Natural killer cell (primary cell): ENCODE measurements at places on chromosomes 7 and 10.

- DNase-seq: no peak
These were observed 880 bp downstream of the HOXA5 start for GRCh38 chr7:27142580-27143022.

DNA sequence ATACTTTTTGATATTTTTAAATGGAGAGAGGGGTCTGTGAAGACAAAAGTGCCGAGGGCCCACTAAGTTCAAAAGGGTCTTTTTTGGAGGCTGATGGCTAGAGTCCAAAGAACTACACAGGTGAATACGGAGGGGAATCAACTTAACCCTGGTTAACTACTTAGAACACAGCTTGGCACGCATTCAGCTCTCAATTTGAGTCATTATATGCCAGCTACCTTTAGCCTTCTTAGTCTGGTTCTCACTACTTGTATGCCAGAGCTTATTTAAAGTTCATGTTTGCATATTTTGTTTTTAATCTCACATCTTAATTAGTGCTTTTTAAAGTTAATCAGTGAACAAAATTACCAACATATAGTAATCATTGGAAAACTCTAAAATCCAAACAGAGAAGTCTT, 80.8 kb downstream of the VWDE start:
- DNase-seq: no peak

GRCh38 chr10:110803830-110804338, 67.8 kb upstream of the PDCD4 start:
- DNase-seq: peak; percentile 31

- DNase-seq: no peak
These were observed 373.3 kb upstream of the PRKCQ start for GRCh38 chr10:6953271-6953801.

DNA sequence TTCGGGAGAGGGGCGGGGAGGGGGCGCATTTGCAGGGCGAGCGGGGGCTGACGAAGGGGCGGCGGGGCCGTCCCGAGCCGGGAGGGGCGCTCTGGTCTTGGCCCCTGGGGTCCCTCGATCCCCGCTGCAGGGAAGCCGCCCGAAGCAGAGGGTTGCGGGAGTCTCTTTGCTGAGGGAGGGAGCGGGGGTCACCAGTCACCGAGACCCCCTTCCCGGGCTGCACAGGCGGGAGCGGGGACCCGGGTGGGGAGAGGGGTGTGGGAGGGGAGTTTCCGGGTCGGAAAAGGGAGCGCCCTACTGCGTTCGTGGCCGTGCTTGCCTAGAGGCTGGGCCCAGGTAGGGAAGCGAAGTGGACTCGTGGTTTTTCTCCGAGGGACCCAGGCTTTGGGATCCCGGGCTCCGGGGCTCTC, 422 bp downstream of the AP1S1 start:
- DNase-seq: peak; percentile 39

DNA sequence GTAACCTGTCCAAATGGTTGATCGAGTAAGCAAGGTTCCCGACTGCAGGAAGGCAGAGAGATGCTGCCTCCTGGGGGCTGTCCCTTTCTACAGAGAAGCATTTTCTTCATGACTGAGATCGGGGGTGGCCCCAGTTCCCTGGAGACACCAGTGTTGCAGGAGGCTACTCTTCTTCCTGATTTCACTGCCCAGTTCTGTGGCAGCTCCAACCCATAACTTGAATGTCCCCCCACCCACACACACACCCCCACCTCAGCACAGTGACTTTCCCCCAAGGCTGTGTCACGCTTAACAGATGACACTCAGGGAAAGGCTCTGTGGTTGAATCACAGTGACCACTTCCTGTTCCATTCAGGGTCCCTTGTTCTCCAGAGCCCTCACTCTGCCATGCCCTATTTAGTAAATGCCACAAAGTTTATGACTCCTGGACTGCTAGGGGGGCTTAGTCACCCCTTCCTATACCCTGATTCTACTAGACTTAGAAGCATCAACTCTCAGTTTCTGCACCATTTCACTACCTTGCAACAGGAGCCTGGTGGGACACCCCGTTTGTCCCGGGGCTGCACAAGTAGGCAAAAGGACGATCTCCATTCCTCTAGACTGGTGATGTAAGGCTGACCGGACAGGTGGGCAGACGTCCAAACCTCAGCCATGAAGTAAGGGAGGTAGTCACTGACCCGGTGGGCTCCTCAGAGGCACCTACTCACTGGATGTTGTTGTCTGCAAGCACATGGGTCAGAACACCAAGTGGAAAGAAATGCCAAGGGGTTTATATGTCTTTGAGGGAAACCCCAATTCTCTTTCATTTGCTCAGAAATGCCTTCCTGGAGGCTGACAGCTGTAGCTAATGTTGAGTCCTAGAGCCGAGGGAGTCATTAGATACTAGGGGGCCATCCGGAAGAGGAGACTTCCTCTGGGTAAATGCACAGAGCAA, 31.3 kb upstream of the SMC3 start:
- peak; percentile 30 for DNase-seq

DNA sequence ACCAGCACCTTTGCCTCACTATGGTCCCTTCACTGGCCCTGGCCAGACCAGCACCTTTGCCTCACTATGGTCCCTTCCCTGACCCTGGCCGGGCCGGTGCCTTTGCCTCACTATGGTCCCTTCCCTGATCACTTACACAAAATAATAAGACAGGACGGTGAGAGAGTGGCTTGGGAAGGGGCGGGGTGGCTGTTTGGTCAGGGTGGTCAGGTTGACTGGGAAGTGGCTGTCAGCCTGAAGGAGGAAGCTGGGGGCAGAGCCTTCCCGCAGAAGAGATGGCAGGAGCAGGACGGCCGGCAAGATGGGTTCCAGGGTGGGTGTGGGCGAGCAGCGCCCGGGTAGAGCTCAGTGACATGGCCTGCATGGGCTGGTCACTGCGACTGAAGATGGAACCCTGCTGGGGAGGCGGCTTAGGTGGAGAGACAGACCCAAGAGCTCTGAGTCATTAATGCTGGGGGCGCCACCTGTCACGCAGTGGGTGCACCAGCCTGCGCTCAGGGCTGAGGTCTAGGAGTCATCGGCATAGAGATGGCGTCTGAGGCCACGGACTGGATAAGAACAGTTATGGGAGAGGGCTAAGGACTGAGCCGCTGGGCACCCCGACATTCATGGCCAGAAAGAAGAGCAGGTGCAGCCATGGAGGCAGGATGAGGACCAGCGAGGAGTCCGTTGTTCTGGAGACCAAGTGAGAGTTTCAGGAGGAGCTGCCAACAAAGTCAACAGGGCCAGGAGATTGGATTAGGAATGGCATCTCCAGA, 91.8 kb downstream of the CHST15 start:
- DNase-seq: no peak

DNA sequence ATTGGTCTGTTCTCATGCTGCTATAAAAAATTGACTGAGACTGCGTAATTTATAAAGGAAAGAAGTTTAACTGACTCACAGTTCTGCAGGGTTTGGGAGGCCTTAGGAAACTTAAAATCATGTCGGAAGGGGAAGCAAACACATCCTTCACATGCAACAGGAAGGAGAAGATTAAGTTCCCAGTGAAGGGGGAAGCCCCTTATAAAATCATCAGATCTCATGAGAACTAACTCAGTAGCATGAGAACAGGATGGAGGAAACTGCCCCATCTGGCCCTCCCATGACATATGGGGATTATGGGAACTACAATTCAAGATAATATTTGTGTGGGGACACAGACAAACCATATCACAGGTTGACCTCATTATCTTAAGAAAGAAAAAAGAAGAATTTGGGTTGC, 134.5 kb downstream of the PPP1R3A start:
- DNase-seq: no peak

GRCh38 chr10:67976292-67977245, 92.1 kb downstream of the SIRT1 start:
- no peak for DNase-seq

DNA sequence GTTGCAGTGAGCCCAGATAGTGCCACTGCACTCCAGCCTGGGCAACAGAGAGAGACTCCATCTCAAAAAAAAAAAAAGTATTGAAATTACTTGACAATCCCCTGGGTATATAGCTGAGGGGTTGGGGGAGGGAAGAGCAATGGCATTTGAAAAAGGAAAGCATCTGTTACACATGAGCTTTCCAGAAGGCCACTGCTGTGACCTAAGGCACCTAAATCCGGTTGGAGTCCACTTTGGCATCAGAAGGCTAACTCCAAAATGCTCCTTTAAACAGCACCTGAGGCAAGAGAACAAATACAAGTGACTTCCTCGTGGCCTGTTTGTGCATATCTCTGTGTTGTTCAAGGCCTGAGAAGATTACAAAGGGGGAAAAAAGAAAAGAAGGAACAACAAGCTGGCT, 74.8 kb upstream of the PALS2 start:
- DNase-seq: no peak

GRCh38 chr10:42646687-42647640, 8.6 kb upstream of the ZNF33B start:
- DNase-seq: no peak

DNA sequence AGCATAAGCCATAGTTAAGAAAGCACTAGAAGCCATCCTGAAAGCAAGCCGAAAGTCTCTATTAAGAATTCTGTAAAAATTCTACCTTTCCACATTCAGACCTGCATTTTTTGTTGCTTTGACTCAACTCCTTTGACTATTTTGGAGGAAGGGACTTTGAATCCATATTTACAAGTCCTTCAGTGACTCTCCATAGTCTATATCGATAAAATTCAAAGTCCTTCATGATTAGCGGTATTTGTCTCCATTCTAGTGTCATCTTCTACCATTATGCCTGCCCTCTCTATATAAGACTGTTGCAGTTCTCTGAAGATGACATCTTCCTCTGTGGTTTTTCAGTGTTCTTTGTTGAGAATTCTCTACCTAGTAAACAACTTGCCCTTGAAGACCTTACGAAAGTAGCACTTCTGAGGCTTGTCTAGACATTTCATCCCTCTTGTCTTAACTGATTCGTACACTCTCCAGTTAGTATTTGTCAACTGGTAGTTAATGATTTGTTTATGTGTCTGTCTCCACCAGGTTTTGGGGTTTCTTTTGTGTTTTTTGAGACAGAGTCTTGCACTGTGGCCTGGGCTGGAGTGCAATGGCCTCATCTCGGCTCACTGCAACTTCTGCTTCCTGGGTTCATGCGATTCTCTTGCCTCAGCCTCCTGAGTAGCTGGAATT, 1.7 kb downstream of the CCSER2 start:
- DNase-seq: peak; percentile 40
